ENCODE measurements at places on chromosomes 3 and 15. TPM values are rescaled to one million over a fixed set of nuclear protein-coding genes. Genes with fewer than 3 reads are reported as not detected.

The IL16 gene
- 1.6 TPM for total RNA-seq

The CFAP100 gene
- not detected for total RNA-seq

The GREM1 gene
- 307 TPM for total RNA-seq

The IQCF6 gene
- total RNA-seq: not detected

The P3H2 gene
- total RNA-seq: 11.1 TPM

The RAD54L2 gene
- 13.5 TPM for total RNA-seq

Data from smooth muscle cell of bladder (primary cell).